Osteocyte (in vitro differentiated cells): ENCODE measurements at places on chromosomes 3 and 15. TPM values are rescaled to one million over a fixed set of nuclear protein-coding genes. Genes with fewer than 3 reads are reported as not detected.

The DRD3 gene
- not detected in 2 replicates for total RNA-seq

The ASB14 gene
- not detected in 2 replicates for total RNA-seq

The FOXL2 gene
- 0.21 and 0.24 TPM in 2 replicates for total RNA-seq

The ZMYND10 gene
- total RNA-seq: 0.50 and 1.6 TPM in 2 replicates

GRCh38 chr3:12265508-12265907 is 23.4 kb upstream of the PPARG start:
- no peak for DNase-seq

DNA sequence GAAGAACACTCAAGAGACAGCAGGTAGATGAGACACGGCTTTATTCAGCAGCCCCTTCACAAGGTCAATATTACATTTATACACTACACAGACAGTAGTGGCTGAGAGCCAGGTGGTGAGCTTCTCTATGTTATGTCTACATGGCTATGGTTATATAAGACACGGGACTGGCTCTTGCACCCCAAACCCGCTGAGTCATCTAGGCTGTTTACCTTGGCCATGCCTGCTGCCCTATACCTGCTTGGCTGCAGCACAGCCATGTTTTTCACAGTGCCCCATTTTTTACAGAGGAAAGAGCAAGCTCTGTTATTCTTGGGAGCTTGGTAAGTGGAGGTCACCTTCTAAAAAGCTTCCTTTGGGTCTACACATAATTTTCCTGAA is 231.6 kb downstream of the IGSF11 start:
- DNase-seq: no peak

DNA sequence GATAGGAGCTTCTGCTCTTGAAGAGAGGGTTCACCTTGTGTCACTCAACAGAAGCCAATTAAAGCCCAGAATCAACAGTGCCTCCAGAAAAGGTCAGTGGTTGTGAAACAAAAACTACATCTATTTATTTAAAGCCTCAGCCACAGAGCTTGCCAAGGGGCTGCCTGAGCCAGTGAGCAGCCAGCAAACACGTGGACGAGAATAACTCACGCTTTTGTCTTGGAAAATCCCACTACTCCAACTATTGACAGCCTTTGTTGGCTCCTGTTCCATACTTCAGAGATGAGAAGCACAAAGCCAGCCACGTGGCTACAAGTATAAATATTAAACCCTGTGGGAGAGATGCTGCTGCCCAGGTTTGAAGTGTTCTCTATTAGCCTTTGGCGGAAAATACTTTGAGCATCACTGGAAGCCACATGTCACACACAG is 10.3 kb downstream of the GPR156 start:
- no peak for DNase-seq

DNA sequence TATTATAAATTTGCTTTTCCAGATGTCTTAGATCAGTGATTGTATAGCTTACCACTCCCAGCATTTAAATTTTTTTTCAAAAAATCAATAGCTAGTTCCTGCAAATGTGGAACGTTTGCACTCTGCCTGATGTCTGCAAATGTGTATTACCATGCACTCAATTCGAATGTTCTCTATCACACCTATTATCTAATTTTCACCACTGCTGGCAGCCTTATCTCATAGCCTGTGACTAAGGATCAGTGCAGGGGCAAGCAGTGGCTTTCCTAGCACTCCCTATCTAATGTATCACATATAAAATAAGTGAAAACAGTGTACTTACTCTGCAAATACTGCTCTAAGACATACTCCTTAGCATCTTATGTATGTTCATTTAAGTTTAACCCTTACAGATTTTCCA is 196.3 kb upstream of the PLSCR5 start:
- DNase-seq: no peak

DNA sequence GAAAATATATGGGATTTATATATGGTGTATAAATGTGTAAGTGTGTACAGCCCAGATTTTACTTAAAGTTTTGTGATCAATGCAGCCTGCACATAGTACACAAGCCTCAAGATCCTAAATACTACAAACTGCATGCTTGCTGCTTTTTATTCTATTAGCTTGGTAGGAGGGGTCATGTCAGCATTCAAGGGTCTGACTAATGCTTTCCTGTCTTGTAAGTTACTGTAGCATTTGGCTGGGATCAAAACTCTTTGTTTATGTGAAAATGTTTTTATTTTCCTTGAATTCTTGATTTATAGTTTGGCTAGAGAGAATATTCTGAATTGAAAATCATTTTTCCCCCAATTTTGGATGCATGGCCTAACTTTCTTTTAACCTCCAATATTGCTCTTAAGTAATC is 370.9 kb downstream of the NSUN3 start:
- DNase-seq: no peak

- no peak for DNase-seq
These were observed 75.0 kb upstream of the RNU6-1 start for GRCh38 chr15:67914537-67915460.

DNA sequence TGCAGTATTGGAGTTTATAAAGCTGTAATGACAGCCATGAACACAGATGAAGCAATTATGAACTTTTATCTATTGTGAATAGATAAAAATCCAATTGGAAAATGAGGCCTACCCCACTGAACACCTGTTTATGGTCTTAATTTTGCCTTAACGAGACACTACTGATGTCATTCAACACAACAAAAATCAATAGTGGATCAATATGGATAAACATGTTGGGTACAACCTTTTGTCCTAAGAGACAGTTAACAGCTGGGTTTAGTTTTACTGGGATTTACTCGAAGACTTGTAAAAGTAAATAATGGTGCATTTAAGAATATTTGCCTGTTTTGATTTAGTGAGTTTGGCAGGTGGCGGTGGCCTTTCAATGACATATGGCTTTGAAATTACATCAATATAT is 217.8 kb downstream of the NR1D2 start:
- no peak for DNase-seq

DNA sequence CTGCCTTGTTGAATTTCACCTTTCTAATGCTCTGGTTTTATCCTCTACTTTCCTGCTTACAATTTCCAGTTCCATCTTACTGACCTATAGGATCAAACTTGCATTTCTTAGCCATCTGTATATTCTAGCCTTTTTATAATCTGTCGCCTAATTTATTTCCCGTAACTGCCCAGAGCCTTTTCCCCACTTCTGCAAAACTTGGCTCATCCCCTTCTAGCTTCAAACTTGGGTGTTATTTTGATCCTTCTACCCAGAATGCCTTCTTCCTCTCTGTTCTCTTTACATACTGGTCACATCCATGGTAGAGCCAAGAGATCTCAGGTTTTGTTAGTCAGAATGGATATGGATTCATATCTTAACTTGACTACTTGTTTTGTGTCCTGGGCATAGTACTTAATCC is 2.6 kb downstream of the SACM1L start:
- DNase-seq: no peak

- DNase-seq: no peak
These were observed 46.2 kb downstream of the RGMA start for GRCh38 chr15:93042691-93043378.

- no peak for DNase-seq
These were observed 155.3 kb upstream of the MRPL3 start for GRCh38 chr3:131658115-131658514.

- no peak for DNase-seq
These were observed 54.0 kb downstream of the MBNL1 start for GRCh38 chr3:152322756-152323155.

DNA sequence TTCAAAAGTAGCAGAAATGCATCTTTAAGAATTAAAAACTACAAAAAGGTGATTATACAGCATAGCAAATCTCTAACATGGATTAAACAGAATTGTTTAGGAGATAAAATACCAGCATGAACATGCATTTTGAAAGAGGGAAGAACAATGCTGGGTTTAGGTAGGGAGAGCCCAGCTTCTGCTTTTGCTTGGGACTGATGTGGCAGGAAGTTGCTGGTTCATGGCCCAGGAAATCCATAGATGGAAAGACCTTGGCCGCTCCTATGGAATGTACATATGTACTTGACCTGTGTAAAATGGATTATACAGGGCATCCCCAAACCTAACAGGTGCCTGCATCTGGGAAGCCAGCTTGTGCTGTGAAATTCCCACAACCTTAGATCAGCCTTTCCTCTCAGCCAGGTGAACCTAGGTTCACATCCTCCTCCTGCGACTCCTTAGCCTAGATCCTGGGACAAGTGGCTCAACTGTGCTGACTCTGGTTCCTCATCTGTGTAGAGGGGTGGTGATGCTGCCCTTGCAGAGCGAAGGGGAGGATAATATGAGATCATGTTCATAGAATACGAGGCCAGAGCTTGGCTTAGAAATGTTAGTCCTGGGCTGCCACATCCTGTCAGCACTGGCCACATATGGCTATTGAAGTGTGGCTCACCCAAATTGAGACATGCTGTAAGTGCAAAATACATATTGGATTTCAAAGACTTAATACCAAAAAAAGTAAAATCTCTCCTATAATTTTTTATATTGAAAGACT is 47.0 kb upstream of the PLXNA1 start:
- DNase-seq: no peak

DNA sequence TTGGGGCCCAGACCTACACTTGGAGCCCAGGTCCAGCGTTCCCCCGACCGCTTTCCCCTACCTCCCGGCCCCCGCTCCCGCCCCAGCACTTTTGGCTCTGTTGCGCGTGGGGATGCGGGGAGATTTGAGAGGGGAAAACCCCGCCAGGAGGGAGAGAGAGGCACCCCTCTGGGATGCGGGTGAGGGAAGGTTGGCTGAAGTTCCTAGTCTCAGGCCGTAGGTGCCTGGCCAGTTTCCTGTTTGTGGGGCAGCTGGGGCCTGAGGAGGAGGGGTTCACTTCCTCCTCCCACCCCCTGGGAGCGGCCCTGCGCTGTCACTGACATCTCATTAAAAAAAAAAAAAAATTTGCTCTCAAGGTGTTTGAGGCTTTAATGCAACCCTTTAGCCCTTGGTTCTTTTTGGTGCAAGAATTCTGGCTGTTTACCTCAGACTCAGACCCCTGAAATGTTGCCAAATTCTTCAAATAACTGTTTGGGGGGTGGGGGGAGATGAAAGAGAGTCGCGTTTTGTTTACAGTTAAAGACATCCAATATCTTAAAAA is 2.6 kb downstream of the FAM43A start:
- no peak for DNase-seq

- DNase-seq: no peak
These were observed 13.4 kb downstream of the WDR48 start for GRCh38 chr3:39065197-39065596.

DNA sequence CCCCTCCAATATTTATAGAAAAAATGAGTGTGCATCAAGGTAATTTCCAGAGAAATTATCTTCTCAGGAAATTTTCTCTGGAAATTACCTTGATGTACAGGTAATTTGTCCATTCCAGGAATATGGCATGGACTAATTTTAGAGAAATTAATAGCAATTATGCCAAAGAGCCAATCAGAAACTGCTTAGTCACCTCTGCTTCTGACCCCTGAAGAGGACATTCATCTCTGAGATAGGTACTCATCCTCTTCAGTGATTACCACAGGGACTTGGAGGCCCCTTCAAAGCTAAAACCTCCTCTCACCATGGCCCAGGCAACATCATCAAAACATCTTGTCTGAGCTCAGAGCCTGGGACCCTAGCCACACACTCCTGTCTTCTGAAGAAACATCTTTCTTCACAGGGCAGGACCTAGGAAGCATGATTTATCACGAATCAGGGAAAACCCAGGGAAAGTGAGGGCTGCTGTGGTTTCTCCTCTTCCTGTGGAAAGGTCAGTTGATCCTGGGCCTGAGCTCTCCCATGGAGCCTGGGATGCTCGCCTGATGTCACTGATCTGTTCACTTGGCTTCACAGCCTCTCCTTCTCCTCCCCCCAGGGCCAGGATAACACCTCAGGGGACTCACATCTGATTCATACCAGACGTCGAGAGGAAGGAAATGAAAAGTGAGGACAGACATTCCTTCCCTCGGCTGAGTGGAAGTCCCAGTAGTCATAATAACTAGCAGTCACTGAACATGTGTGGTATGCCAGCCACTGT is 210.5 kb downstream of the DTWD1 start:
- DNase-seq: no peak

DNA sequence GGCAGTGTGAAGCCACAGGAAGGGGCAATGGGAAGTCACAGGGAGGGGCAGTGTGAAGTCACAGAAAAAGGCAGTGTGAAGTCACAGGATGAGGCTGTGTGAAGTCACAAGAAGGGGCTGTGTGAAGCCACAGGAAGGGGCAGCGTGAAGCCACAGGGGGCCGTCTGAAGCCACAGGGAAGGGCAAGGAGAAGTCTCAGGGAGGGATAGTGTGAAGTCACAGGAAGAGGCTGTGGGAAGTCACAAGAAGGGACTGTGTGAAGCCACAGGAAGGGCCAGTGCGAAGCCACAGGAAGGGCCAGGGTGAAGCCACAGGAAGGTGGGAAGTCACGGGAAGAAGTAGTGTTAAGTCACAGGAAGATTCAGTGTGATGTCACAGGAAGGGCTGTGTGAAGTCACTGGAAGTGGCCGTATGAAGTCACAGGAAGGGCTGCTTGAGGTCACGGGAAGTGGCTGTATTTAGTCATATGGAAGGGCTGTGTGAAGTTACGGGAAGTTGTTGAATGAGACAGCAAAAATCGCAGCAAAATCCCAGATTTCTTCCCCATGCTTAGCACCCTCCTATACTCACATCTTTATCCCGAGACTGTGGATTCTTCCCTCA is 38.6 kb downstream of the GASK1A start:
- no peak for DNase-seq
